Occipital lobe (tissue), 3 donors: ENCODE measurements at places on chromosomes 16 and 17.

DNA sequence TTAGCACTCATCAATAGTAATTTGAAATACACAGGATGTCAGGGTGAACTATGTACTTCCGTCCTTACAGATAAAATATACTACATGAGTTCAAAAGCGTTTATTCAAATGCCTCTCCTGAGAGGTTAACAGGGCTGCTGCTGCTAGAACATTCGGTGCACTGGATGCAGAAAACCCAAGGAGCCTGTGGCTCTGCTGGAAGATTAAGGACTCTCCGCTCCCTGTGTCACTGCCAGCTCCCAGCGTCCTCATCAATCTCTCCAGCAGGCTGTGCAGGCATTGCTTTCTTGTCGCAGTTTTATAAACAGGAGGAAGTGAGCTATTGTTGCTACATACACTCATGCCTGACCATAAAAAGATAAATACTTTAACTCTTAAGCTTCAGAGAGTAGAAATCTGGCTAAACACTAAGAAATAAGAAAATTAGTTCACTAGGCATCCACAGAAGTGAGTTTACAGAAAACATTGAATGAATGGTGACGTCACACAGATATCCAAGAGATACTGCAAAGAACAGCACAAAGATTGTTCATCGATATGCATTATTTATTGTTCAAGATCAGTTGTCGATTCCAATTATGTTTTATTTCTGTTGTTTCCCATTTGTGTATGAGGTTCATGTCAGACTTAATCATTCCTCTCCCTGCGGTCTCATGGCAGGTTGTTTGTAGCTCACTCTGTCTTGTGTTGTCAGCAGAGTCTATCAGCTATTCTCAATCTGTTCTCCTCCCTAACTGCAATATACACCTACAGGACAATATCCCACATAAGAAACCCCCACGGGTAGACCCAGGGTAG lies 127.9 kb upstream of the MON1B start:
- DNase-seq: no peak

- DNase-seq: no peak
Observed at GRCh38 chr17:5950878-5951277, 119.3 kb upstream of the WSCD1 start.

GRCh38 chr17:18182978-18183333 lies 672 bp upstream of the ALKBH5 start:
- DNase-seq: peak; percentile 88

DNA sequence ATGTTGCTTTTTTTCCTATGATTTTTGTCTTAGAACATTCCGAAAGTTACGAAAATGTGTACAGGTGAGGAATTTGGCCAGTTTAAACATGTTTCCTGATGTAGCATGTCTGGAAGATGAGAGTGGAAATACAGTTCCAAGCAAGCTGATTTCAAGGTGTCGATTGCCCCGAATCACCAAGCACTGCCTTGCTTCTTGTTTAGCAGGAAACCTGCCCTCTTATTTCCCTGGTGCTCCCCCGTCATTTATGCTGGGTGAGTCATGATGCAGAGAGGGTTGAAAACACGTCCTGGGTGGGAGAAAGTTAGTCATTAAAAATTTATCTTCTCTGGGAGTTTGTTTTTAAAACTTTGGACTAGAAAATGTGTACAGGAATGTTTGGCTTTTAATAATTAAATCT lies 608.6 kb upstream of the EEF2KMT start:
- DNase-seq: no peak

DNA sequence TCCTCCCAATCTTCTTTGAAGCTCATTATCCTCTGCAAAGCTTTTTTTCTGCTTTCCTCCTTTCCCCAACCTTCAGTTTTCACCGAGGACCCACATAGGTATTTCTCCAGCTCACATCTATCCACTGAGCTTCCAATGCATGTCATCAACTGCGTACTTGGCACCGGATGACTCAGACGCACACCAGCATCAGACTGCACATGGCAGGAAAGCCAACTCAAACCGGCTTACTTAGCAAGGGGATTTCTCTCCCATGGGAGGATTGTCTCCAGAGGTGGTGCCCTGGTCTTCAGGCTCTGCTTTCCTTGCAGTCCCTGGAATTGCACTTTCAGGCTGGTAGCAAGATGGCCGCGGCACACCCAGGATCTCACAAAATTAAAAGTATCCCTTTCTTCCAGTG lies 1.7 kb upstream of the AKTIP start:
- DNase-seq: no peak

DNA sequence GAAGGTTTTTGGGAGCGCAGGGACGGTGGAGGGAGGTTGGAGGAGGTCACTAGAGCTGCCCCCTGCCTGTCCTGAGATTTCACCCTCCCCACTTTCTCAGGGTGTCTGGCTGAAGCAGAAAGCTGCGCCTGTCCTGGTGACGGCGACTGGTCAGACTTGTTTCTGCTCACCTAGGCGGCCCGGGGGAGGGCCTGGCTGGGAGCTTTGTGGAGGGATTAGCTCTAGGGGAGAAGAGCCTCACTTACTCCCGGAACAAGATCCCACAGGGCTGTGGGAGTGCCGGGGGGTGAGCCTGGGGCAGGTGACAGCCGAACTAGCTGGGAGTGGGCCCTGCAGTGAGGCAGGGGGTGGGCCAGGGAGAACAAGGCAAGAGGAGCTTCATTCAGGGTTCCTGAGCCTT lies 11.5 kb downstream of the NHERF1 start:
- no peak for DNase-seq

- no peak for DNase-seq
Observed at GRCh38 chr17:77593081-77593480, 365.4 kb upstream of the TNRC6C start.

DNA sequence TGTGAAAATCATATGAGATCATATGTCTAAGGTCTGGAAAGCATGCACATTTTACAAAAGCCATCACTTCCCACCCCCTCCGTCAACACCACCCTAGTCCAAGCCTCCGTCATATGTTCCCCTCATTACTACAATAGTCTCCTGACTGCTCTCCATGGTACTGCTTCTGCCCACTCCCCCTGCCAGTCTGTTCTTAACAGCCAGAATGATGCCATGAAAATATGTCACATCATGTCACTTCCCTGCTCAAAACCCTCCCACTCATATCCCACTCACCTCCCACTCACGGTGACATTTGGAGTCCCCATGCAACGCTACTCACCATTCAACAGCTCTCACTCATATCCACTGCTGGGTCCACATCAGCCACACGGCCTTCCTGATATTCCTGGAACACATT lies 432.3 kb downstream of the XYLT1 start:
- no peak for DNase-seq

GRCh38 chr17:82559566-82560251 lies 40.2 kb downstream of the FOXK2 start:
- DNase-seq: no peak

- DNase-seq: peak; percentile 67
Observed at GRCh38 chr17:61412143-61412859, 12.7 kb downstream of the TBX2 start.

DNA sequence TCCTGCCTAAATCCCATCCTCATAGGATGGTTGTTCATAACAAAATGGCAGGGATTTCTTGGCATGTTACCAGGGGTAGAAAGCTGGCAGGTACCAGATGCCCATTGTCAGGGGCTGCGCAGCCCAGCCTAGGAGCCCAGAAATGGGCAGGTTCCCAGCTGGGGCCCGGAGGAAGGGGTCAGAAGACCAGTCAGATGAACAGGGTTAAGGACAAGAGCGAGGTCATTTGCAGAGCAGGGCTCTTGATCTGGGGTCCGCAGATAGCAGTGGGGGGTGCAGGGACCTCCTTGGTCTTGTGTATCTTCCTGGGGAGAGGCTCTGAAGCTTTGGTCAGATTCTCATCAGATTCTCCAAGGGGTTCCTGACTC lies 52.3 kb upstream of the CDC42EP4 start:
- no peak for DNase-seq

DNA sequence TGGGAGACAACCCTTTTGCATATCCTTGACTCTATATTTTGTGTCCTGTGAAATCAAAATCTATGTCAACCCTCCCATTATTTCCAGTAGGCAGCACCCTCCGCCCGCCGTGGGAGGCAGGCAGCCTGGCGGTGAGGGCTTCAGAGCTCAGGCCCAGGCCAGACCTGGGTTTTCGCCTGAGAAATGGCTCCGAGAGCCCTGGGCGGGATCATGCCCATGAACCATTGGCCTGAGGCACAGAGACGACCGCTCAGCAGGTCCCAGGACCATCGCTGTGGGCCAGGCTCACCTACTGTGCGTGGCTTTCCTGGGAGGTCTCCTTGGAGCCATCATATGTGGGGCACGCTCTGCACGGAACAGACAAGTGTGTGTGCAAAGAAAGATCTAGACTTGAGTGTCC lies 6.3 kb upstream of the SLC38A8 start:
- no peak for DNase-seq

DNA sequence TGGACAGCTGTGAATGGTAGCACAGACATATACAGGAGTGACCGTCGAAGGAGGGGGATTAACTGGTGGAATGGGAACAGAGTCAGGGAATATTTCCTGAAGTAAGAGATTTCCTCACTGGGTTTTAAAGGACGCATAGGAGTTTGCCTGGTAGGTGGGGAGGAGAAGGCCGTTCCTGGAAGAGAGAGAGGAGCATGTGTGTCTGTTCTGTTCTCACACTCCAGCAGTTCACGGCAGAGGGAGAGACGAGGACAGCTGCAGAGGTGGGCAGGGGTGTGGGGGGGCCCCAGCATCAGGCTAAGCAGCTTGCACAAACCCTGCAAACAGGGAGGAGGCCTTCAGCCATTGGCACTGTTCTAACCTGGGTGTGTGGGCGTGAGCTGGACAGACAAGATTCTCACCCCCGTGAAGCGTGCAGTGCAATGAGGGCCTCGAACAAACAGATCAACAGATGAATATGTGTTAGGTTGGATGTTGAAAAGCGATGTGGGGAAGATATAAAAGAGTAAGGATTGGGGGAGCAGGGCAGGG lies 85.3 kb upstream of the GSE1 start:
- no peak for DNase-seq

GRCh38 chr17:34024806-34025551 lies 230.1 kb upstream of the CCL2 start:
- no peak for DNase-seq

GRCh38 chr17:44820631-44821212 lies 9.4 kb downstream of the GJC1 start:
- no peak for DNase-seq

DNA sequence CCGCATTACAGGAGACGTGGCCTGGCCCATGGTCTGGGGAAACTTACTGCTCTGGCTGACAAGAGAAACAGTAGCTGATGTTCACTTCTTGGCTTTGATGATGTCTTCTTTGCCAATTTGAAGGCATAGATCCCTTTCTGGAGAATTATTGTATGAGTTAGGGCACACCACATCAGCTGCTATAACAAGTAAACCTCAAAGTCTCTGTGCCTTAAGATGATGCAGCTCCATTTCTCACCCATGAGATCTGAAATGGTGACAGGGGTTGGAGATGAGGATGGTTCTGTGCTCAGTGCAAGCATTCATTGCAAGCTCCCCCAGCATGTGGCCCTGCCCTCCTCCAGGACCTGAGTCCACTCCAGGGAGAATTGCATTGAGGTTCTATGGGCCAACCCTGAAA lies 157.4 kb downstream of the IRX5 start:
- DNase-seq: no peak

GRCh38 chr16:47037396-47037745 lies 63.9 kb upstream of the DNAJA2 start:
- no peak for DNase-seq

- no peak for DNase-seq
Observed at GRCh38 chr17:37016780-37017179, 68.0 kb downstream of the AATF start.

GRCh38 chr16:18802767-18803343 lies 1.5 kb upstream of the ARL6IP1 start:
- DNase-seq: no peak

- DNase-seq: no peak
Observed at GRCh38 chr17:46175891-46176290, 17.3 kb downstream of the KANSL1 start.

- DNase-seq: no peak
Observed at GRCh38 chr17:82613283-82614094, 34.8 kb downstream of the WDR45B start.

DNA sequence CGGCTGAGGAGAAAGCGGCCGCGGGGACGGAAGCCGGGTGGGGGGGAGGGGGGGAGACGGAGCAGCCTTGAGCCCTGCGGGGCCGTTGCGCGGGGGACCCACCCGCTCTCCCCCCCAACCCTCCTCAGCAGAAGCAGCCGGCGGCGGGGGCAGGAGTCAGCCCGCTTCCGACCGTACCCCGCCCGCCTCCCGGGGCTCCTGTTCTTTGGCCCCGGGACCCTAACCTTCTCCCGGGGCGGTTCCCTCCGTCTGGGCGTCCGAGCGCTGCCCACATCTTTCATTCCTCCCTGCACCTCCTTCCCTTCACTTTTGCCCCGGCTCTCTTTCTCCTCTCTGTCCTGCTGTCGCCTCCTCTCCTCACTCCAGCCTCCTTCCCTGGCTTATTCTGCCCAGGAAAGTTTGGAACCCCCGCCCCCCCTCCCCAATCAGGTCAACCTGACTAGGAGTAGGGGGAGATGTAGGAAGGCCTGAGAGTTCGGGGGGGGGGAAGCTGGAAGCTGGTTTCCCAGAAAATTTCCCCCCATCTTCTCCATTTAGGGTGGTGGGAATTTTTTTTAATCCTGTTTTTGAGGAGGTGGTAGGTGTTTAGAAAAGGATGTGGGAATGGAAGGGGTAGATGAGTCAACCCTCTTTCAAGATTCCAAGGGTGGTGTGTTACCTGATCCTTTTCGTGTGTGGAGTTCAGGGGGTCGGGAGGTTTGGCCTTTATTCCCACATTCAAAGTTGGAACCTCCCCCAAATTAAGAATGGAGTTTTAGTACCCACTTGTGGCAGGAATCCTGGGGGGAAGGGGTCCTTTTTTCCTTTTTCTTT lies 427 bp upstream of the NLK start:
- no peak for DNase-seq

DNA sequence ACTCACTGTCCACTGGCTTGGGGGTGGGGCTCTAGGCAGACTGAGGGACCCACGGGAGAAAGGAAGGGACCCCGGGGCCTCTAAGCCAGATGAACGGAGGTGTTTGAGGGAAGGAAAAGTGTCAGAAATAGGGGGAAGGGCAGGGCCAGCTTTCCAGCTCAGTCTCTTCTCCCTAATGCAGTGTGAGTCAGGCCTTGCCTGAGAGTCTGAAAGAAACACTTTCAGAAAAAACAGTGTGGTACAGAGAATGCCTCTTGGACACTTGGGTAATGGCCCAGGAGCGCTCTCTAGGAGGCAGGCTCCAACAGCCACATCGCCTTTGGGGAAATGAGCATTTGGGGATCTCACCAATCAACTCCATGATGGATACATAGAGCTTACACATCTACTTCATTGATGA lies 46.9 kb downstream of the NDEL1 start:
- DNase-seq: no peak

GRCh38 chr16:86517652-86518258 lies 7.4 kb downstream of the FOXF1 start:
- DNase-seq: peak; percentile 28

GRCh38 chr17:77723071-77723908 lies 235.2 kb upstream of the TNRC6C start:
- no peak for DNase-seq
